Glutamatergic neuron (in vitro differentiated cells): ENCODE measurements at places on chromosomes 1 and 21. TPM values are rescaled to one million over a fixed set of nuclear protein-coding genes. Genes with fewer than 3 reads are reported as not detected.

Gene ATG4C
- total RNA-seq = 8.7 TPM

Gene C1orf210
- not detected for total RNA-seq

Gene LCE1C
- not detected for total RNA-seq

Gene DEPDC1
- 2.5 TPM for total RNA-seq

Gene LYPLA2
- total RNA-seq = 191 TPM

DNA sequence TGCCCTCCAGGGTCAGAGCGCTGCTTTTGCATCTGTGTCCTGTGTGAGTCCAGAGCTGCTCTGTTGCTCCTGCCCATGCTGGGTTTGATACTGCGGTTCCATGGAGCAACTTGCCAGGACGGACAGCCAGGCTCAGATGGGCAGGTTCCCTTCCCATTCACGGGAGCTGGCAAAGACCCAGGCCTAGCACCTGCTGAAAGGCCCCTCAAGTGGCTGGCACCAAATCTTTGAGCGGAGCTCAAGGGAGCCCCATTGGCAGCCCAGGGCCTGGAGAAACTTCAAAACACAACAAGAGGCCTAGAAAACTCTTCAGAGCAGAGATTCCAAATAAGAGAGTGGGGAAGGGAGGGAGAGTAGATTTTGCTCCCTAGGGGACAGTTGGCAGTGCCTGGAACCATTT is 97.2 kb downstream of the ACTL8 start:
- H3K27ac ChIP-seq = no peak overlapping the region
- peaks cover 5% of the 10 kb centered on the region for H3K36me3 ChIP-seq
- peaks cover 8% of the 10 kb centered on the region for H3K27me3 ChIP-seq

GRCh38 chr1:1680031-1680911 is 12.3 kb downstream of the SLC35E2B start:
- peaks cover 8% of the 10 kb centered on the region for H3K27me3 ChIP-seq
- H3K36me3 ChIP-seq = no peaks in the 10 kb centered on the region
- no peak overlapping the region for H3K4me3 ChIP-seq
- DNase-seq = no peak
- H3K4me1 ChIP-seq = peaks cover 23% of the 10 kb centered on the region
- no peak overlapping the region for H3K27ac ChIP-seq

DNA sequence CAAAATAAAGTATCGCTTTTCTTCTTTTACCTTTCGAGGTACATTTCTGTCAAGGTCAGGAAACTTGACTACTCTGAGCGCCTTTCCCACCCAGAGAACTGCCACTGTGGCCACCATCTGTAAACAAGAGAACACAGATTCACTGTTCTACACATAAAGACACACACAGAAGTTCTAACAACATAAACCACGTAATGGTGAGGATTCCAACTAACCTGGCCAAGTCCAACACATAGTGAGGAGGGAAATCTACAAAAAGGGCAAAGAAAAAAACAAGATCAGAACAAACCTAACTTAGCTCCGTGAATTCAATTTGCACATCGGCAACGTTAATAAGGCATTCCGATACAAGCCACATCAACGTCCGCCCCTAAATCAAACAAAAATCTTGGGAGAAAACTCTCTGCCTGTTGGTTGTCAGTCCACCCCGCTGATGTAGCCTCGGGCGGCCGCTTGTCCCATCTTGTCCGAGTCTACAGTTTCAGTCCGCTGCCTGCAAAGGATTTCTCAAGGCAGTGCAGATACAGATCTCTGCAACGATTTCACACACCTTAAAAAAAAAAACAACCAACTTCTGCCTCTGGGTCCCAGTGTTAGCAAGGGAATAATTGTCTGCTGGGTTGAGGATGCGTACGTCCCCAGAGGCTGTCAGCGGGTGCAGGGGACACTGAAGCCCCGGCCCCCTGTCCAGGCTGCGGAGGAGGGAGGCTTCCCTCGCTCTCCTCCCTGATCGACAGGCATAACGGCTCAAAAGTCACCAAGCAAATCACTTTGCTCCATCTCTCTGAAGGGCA is 1.0 kb downstream of the SLC35D1 start:
- no peaks in the 10 kb centered on the region for H3K36me3 ChIP-seq
- H3K27ac ChIP-seq = peak overlapping the region; percentile 44
- peak overlapping the region; percentile 91 for H3K4me3 ChIP-seq
- peaks cover 4% of the 10 kb centered on the region for H3K27me3 ChIP-seq
- peak; percentile 35 for DNase-seq

GRCh38 chr1:226497991-226498639 is 50.4 kb upstream of the STUM start:
- peak overlapping the region; percentile 14 for H3K27ac ChIP-seq
- H3K36me3 ChIP-seq = peaks cover 7% of the 10 kb centered on the region
- DNase-seq = no peak
- peak overlapping the region; percentile 7 for H3K4me3 ChIP-seq
- H3K4me1 ChIP-seq = peaks cover 30% of the 10 kb centered on the region
- peaks cover 5% of the 10 kb centered on the region for H3K27me3 ChIP-seq

- peaks cover under 1% of the 10 kb centered on the region for H3K27me3 ChIP-seq
- no peaks in the 10 kb centered on the region for H3K36me3 ChIP-seq
- no peak overlapping the region for H3K27ac ChIP-seq
- no peak for DNase-seq
- no peak overlapping the region for H3K4me3 ChIP-seq
These were observed 1423.4 kb downstream of the NCAM2 start for GRCh38 chr21:22421416-22422180.

DNA sequence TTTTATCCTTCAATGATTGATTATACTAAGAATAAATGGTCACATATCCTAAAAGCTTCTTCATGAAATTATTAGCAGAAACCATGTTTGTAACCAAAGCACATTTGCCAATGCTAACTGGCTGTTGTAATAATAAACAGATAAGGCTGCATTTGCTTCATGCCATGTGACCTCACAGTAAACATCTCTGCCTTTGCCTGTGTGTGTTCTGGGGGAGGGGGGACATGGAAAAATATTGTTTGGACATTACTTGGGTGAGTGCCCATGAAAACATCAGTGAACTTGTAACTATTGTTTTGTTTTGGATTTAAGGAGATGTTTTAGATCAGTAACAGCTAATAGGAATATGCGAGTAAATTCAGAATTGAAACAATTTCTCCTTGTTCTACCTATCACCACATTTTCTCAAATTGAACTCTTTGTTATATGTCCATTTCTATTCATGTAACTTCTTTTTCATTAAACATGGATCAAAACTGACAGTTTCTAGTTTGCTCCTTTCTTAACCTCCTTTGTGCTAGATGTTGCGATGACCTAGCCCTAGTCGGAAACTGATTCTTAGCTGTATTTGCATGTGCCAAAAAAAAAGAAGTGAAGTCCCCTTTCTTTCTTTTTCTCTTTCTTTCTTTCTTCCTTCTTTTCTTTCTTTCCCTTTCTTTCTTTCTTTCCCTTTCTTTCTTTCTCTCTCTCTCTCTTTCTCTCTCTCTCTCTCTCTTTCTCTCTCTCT is 45.1 kb downstream of the MAP3K7CL start:
- H3K4me1 ChIP-seq = no peaks in the 10 kb centered on the region
- H3K27me3 ChIP-seq = no peaks in the 10 kb centered on the region
- H3K27ac ChIP-seq = no peak overlapping the region
- no peak for DNase-seq
- no peak overlapping the region for H3K4me3 ChIP-seq
- H3K36me3 ChIP-seq = no peaks in the 10 kb centered on the region

GRCh38 chr1:25653558-25653957 is 37.0 kb downstream of the MAN1C1 start:
- H3K27ac ChIP-seq = no peak overlapping the region
- peaks cover 8% of the 10 kb centered on the region for H3K4me1 ChIP-seq
- peaks cover 2% of the 10 kb centered on the region for H3K27me3 ChIP-seq

DNA sequence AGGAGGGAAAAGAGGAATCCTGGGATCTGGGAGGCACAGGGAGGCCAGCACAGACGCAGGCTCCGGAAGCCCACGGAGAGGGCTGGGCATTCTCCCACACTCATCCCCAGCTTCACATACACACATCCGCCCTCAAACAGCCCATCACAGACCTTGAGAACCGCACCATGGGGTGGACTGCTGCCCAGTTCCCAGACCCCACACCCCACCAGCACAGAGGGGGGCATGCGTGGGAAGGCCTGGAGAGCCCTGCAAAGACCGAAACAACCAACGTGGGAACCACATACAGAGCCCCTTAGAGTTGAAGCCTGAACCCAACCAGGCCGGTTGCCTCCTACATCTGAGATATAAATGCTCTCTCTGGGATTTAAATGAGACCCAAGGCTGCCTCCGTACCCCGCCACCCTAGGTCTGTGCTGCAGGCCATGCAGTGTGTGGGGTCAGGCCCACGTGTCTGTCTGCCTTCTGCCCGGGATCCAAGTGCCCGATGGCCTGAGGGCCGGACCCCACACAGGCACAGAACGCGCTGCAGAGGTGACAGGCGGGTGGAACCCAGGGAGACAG is 126.2 kb upstream of the COL6A1 start:
- DNase-seq = peak; percentile 7
- H3K36me3 ChIP-seq = peaks cover 12% of the 10 kb centered on the region
- H3K27me3 ChIP-seq = peaks cover 4% of the 10 kb centered on the region
- no peak overlapping the region for H3K27ac ChIP-seq
- no peak overlapping the region for H3K4me3 ChIP-seq

DNA sequence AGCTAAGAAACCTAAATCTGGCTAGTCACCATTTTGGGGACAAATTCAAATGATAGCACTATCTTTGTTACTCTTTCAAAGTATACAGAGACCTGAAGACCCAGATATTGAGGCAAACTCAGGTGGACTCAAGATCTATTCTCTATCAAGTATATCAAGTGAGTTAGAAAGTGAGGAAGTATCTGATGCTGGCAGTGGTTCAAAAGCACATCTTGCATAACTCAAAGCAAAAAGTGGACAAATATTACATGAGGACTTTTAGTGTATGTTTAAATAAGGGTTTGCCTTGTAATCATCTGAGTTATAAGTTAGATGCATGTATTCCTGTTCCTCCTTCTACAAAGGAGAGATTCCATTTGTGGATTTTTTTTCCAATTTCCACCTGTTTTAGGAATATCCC is 338.4 kb downstream of the DISC1 start:
- no peak for DNase-seq
- no peak overlapping the region for H3K27ac ChIP-seq
- no peak overlapping the region for H3K4me3 ChIP-seq
- H3K4me1 ChIP-seq = peaks cover 5% of the 10 kb centered on the region
- no peaks in the 10 kb centered on the region for H3K36me3 ChIP-seq

DNA sequence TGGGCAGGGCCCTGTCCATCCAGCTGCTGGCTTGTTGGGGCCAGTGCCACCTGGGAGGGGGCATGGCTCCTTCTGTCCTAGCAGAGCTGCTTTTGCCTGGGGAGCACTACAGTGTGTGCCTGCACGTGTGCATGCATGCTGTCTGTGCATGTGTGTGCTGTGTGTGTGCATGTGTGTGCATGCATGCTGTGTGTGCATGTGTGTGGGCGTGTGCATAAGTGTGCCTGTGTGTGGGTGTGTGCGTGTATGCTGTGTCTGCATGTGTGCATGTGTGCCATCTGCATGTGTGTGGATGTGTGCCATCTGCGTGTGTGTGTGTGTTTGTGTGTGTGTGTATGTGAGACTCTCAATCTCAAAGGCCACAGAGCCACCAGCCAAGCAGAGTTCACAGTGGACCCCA is 8.3 kb upstream of the PRKCZ start:
- H3K27me3 ChIP-seq = peaks cover 2% of the 10 kb centered on the region
- H3K36me3 ChIP-seq = no peaks in the 10 kb centered on the region
- H3K4me1 ChIP-seq = peaks cover 5% of the 10 kb centered on the region
